ENCODE measurements at places on chromosomes 16 and 17. TPM values are rescaled to one million over a fixed set of nuclear protein-coding genes. Genes with fewer than 3 reads are reported as not detected.

DNA sequence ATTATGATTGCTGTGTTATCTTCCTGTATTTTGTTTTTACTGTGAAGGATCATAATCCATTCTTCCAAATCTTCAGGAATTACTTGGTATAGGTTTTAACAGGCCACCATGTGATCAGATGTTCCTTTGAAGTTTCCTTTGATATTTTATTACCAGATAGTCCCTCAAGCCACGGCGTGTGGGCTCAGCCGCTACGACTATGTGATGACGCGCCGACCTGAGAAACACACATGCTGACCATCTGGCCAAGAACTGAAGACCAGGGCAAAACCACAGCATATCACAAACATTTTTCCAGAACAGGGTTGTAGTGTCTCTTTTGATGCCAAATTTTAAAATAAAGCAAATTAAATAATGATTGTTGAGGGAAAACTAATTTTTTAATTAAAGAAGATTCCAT is 47.3 kb downstream of the ZCCHC14 start:
- DNase-seq: no peak

GRCh38 chr17:36142235-36142634 is 34.2 kb downstream of the TBC1D3B start:
- no peak for DNase-seq

TM4SF5 gene
- not detected for total RNA-seq

- DNase-seq: peak; percentile 70
Measured at GRCh38 chr16:30741461-30741914, 6.7 kb upstream of the PHKG2 start.

DNA sequence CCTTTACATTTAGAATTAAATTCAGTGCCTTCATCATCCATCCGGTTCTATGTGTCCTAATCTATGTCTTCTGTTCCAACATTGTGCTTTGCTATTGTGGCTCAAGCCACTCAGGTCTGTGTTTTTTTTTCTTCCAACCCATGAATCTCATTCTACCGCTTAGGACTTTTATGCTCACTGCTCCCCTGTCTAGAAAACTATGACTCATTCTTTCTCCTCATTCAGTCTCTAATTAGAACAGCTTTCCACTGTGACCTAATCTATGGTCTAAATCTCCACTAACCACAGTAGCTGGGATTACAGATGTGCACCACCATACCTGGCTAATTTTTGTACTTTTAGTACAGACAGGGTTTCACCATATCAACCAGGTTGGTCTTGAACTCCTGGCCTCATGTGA is 418.7 kb downstream of the KCNJ2 start:
- no peak for DNase-seq

DNA sequence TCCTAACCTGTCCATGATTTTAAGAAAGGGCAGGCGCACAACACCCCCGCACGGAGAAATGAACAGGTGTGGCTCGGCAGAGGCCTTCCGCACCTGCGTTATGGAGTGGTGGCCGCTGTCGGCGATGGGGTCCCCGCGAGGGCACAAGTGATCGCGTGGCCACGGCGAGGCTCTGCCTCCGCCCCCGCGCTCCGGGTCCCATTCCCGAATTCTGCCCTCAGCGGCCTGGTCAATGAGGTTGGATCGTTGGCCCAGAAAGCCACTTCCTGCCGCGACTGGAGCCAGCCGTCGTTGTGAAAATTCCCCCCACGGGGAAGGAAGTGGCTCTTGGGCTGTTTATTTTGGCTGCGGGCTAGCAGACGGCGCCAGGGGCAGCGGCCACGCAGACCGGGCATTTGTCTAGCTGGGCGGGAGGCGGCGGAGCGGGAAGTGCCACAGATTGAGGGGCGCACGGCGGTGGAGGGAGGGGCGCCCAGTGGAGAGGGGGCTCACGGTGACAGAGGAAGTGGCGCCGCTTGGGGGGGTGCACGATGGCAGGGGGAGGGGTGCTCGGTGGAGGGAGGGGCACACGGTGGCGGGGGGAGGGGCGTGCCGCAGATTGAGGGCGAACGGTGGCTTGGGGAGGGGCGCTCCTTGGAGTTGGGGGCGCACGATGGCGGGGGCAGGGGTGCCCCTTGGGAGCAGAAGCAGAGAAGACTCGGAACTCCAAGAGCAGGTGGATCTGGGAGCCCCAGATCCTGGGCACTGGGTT is 25.0 kb downstream of the MRC2 start:
- no peak for DNase-seq

DNA sequence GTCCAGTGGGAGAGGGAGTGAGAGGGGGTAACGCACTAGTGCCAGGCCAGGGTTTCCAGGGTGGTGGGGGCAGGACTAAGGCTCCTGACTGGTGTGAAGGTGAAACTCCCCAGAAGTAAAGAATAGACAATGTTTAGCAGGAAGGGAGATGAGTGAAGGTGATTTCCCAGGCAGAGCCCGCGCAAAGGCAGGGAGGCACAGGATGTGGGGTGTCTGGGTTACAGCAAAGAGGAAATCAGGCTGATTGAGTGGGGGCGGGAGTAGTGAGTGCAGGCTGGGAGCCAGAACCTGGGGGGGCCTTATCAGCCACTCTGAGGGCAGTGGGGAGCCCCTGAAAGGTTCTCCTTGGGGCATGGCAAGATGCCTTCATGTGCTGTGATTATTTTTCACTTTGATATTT is 167.5 kb downstream of the UTP18 start:
- no peak for DNase-seq

SLFN12 gene
- 35.3 TPM for total RNA-seq

GRCh38 chr17:77873500-77874302 is 84.8 kb upstream of the TNRC6C start:
- no peak for DNase-seq

DNA sequence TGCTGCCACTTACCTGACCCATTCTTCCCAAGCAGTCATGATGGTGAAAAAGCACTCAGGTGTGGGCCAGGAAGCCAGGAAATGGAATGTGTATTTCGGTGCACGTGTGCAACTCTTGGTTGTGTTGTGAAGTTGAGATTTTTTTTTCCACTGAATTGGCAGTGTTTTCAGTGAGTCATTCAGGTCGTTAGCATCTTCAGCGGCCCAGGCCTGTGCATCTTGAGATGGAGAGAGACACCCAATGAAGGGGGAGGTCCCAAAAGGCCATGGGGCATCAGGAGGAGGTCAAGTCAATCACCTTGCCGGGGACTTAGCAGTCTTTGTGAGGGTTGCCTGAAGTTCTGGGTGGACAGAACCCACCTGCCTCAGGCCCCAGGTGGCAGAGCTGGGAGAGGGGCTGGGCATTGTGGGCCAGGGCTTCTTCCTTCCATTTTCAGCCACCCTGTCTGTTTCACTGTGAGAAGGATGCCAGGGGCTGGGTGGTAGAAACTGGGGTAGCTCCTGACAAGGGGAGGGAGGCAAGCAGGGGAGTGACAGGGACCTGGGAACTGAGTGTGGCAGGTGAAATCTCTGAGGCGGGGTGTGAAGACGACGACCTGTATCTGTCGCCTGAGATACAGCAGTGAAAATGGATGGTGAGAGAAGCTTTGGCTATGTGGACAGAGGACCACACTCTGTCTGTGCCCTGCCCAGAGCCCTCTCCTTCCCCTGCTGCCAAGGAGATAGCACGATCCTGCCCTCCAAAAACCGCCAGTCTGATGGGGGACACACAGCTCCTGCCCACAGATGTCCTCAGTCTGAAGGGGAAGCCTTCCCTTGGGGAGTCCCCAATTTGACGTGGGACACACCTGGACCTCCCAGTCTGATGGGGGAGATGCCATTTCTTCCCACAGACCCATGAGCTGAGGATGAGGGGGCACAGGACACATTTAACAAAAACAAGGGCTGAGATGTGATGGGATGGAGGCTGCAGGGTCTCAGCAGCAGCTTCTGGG is 11.9 kb downstream of the TBKBP1 start:
- no peak for DNase-seq

DNA sequence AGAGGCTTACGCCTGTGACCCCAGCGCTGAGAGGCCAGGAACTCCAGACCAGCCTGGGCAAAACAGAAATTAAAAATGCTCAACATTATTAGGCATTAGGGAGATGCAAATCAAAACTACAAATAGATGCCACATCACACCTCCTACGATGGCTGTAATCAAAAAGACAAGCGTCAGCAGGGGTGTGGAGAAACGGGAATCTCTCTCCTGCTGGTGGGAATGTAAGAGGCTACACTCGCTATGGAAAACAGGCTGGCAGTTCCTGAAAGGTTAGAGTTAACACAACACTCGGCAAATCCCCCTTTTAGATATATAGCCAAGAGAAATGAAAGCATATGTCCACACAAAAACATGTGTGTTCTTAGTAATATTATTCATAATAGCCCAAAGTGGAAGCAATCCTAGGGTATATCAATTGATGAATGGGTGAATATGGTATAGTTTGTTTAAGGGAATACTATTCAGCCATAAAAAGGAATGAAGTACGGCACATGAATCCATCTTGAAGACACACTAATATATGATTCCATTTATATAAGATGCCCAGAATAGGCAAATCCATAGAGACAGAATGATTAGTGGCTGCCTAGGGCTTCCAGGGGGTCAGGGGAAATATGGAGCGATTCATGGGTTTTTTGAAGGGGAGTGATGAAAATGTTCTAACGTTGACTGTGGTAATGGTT is 1.8 kb upstream of the NPRL3 start:
- no peak for DNase-seq

- no peak for DNase-seq
Measured at GRCh38 chr16:4544473-4544872, 5.9 kb upstream of the CDIP1 start.

DNA sequence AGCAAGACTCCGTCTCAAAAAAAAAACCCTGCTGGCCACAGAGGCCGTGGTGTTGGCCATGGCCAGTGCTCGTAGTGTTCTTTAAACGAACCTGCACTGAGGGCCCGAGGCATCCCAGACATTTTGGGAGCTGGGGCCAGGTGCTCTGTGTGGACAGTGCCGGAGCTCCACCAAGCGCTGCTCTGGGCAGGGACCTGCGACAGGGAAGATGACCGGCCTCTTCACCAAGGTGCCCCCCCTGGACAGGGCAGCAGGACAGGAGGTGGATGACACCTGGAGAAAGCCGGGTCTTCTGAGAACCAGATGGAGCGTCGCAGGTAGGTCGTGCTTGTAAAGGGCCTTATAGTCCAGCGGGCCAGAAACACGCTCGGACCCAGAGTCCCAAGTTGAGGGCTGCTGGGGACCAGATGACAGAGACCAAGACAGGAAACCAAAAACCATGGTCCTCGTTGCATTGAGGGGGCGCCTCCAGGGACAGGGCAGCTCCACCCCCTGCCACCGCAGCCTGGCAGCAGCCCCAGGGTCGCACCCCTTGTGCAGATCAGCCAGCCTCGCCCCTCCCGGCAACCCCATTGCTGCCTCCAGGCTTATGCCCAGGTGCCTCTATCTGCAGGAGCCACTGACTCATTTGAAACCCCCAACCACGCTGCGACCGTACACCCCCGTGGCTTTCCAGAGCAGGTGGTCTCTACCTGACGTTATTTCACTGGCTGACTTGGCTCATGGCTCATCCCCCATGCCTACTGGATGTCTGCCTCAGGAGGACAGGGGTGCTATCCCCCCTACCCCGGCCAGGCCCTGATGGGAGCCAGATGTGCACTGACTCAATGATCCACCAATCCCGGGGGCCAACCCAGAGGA is 4.2 kb upstream of the NTN3 start:
- no peak for DNase-seq

DNA sequence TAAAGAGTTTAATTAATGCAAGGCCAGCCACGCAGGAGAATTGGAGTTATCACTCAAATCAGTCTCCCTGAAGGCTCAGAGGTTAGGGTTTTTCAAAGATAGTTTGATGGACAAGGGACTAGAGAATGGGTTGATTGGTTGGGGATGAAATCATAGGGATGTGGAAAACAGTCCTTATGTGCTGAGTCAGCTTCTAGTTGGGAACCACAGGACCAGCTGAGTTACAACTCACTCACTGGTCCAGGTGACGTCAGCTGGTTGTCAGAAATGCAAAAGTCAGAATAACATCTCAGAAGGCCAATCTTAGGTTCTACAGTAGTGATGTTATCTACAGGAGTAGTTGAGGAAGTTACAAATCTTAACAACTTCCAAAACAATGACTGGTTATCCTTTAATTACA is 47.6 kb downstream of the CPD start:
- DNase-seq: no peak

HSD11B2 gene
- total RNA-seq: 6.9 TPM

CCL8 gene
- total RNA-seq: 1.0 TPM

GRCh38 chr17:606508-607250 is 108.0 kb downstream of the VPS53 start:
- DNase-seq: no peak

- no peak for DNase-seq
Measured at GRCh38 chr16:17983847-17984639, 352.5 kb downstream of the NPIPA8 start.

GRCh38 chr16:24853830-24854229 is 8.1 kb downstream of the SLC5A11 start:
- DNase-seq: no peak

DNA sequence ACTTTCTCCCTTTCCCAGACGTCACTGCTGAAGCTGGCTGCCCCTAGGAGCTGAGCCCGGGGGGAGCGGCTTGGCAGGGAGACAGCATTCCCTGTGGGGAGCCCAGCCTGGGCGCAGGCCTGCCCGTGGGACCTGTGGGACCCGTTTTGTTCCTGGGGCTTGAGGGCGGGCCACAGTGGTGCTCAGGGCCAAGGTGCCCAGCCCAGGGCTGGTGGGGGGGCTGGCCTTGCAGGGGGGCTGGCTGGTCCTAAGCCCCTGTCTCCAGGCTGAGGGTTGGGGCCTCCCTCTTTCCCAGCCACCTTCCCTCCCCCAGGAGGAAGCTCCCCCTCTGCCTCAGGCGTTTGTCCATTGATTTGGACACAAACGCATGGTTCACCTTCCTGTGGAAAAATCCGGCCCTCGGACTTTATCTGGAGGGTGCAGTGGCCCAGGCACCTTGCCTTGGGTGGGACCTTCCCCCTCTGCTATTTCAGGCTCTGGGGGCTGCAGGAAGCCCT is 4.4 kb downstream of the NHERF2 start:
- no peak for DNase-seq

SMTNL2 gene
- 8.0 TPM for total RNA-seq

CRHR1 gene
- 0.26 TPM for total RNA-seq

DNA sequence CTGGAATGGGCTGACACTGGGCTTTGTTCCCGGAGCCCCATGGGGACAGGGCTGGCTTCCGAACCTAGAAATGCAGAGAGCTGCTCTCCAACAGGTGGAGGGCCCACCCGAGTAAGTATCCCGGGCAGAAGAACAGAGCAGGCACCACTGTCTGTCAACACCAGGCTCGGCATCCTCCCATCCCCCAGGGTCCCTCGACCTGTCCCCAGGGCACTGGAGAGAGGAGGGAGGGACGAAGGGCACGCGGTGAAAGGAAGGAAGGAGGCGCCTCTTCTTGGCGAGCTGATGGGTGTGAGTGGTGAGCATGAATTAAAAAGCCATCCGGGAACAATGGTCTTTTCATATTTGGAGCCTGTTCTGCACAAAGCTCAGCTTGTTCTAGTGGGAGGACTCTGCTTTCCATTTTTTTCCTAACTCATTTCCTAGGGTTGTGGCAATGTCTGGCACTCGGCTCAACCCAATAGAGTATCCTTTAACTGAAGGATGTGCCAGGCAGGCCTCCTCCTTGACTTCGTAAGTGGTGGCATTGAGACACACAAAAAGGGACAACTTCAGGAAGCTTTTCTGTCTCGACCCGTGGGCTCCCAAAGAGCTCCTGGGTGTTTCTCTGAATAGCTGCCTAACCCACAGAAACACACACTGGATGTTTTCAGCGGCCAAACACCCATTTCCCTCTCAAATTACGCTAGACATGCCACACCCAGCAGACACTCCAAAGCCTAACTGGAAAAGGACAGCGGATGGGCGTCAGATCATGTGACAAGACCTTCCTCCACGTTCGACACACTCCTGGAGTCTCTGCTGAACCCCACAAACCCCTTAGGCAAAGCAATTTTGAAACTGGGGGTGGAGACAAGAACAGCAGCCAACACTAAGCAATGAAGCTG is 47.7 kb downstream of the ZFHX3 start:
- DNase-seq: no peak

CHTF8 gene
- total RNA-seq: 67.9 TPM
